GM12878 (cell line): ENCODE measurements at places on chromosomes 7 and 10. TPM values are rescaled to one million over a fixed set of nuclear protein-coding genes. Genes with fewer than 3 reads are reported as not detected.

The SPDYE11 gene
- polyA plus RNA-seq: 1.2 and 1.8 TPM in 2 replicates

The SLIT1 gene
- polyA plus RNA-seq: not detected in 2 replicates

The A1CF gene
- not detected in 2 replicates for polyA plus RNA-seq

The H2BK1 gene
- polyA plus RNA-seq: not detected in 2 replicates

The INHBA gene
- polyA plus RNA-seq: not detected in 2 replicates

The NOLC1 gene
- polyA plus RNA-seq: 193 and 197 TPM in 2 replicates

The ADRA2A gene
- polyA plus RNA-seq: not detected in 2 replicates

The GRM8 gene
- polyA plus RNA-seq: 0.46 TPM in 1 of 2 replicates, not detected in the other

The PHKG1 gene
- polyA plus RNA-seq: 0.15 and 1.3 TPM in 2 replicates

The HOGA1 gene
- 0.31 TPM in 1 of 2 replicates, not detected in the other for polyA plus RNA-seq

The FRAT1 gene
- 0.32 TPM in 1 of 2 replicates, not detected in the other for polyA plus RNA-seq

The WDR86 gene
- 0.17 and 0.19 TPM in 2 replicates for polyA plus RNA-seq

The TRPV5 gene
- not detected in 2 replicates for polyA plus RNA-seq

The SPDYE2 gene
- 2.7 and 4.4 TPM in 2 replicates for polyA plus RNA-seq

DNA sequence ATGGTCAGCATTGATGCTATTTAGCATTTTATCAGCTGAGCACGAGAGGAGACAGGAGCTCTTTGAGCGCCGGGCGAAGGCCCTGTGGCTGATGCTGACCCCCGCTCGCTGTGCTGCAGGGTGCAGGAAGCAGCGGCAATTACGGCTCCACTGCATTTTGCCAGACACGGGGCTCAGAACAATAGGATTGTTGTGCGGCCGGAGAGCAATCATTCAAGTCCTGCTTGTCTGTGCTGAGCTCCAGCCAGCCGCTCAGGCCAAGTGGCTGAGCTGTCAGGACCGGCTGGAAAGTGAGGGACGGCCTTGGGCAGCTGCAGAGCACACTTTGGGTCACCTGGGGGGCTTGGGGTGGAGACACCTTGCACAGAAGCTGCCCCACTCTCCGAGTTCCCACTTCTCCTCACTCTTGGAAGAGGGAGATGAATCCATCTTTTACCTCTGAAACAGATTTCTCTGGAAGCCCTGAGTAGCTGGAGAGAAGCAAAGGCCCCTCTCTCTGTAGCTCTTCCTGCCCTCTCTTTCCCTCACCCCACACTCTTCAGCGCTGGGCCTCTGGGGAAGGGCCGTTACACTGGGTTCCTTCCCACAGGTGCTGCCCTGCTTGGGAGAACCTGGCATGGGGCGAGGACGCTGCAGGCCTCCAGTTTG, 17.3 kb upstream of the ADARB2 start:
- no peak for DNase-seq

DNA sequence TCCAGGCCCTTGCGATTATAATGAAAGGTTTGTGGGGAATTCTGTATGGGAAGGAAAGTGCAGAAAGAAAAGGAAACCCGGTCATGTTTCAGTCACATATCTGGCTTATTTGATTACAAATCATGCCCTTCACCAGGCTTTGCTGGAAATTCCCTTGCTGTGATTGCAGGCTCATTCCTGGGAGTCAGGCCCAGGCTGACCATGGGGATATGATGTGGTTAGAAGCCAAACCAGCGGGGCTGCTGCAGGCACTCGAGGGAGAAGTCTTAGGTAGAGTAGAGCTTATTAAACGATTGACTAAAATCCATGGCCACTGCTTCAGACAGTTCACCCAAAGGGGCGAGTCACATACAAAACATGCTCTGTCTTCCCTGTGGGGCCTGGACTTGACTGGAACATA, 16.2 kb downstream of the PKD1L1 start:
- no peak for DNase-seq

DNA sequence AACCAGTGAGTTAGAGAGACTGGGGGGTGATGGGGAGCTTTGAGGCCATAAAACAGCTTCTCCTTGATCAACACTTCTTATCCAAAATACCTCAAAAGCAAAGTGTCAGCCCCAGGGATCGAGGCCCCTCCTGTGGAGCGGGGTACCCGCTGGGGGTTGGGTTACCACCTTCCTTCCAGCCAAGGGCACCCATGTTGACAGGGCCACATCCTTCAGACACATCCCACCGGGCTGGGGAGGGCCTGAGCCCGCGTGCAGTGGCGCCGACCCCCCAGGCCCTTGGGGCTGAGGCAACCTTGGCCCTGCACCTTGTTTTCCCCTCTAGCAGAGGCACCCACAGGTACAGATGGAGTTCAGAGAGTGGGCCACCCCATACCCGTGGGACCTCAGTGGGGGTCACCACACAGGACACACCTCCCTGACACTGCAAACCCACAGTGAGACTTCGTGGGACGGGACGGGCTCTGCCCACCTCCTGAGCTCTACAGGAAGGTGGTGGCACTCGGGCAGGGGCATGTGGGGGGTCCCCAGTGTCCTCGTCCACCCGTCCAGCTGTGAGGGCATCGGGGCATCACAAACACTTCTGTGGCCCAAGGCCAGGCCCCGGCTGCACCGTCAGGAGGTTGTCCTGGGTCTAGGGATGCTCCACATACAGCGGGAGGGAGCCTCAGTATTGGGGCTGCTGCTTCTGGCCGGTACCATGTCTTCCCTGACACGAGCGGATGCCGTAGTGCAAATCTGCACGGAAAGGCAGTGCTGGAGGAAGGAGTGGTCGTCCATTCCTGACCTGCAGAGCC, 10.7 kb downstream of the DPYSL4 start:
- DNase-seq: no peak

DNA sequence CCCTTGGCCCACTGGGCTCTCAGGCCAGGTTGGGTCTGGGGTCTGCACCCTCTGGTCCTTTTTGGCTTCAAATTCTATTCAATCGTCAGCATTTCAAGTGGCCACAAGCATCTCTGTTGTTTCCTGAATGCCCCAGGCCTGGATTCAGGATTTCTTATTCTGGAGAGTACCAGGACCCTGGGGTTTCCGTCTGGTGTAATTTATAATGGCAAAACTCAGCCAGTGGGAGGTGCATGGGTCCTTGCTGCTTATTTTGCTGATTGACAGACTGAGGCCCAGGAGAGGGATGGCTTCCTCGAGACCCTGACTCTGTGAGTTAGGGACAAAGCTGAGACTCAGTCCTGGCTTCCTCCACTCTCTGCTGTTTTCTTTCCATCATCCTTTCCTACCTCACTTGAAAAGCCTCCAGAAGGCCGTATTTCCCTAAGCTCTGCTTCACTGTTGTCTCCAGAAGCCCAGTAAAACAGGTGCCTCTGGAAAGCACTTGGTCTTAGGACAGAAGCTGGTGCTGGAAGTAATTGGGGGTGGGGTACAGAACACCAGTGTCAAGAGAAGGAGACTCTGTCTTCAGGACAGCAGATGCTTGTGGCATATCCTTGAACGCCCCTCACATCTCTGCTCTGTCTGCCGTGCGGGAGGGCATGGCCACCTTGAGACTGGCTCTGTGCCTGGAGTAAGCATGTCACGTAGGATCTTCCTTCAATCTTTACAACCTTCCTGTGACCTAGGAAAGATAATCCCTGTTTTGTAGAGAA, 39.4 kb upstream of the SH2D4B start:
- no peak for DNase-seq

DNA sequence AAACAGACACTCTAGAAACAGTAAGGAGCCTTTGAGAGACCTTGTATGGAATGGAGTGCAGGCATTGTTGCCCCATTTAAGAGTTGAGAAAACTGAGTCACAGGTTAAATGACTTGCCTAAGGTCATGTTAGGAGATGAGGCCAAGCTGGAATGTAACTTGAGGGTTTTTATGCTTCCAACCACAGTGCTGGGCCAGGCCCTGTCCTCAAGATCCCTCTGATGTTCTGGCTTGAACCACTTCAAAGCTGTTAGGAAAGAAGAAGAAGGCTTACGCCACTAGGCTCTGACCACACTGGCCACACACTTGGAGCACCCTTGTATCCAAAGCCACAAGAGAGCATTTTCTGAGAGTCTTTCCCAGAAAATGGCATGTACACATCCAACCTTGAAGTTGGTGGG, 42.7 kb downstream of the PLAU start:
- DNase-seq: no peak

- DNase-seq: no peak
Observed at GRCh38 chr7:50214126-50214670, 90.3 kb upstream of the IKZF1 start.

GRCh38 chr7:2104716-2105115, 128.0 kb downstream of the MAD1L1 start:
- no peak for DNase-seq

DNA sequence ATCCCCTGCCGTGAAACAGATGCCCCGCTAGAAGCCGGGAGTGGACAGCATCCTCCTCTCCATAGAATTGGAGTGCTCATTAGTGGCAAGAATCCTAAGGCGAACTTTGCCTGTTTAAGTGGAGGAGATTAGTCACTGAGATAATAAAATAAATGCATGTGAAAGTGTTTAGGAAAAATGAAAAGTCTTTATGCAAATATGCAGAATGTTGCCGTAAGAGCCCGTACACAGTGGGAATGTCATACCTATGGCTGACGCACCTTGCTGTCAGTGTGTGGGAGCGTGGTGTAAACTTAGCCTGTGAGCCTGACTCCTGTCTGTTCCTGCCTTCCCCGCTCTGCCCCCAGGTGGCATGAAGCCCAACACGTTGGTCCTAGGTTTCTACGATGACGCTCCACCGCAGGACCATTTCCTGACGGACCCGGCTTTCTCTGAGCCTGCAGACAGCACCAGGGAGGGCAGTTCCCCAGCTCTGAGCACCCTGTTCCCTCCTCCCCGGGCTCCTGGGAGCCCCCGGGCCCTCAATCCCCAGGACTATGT, 1.7 kb upstream of the TRIP6 start:
- no peak for DNase-seq

DNA sequence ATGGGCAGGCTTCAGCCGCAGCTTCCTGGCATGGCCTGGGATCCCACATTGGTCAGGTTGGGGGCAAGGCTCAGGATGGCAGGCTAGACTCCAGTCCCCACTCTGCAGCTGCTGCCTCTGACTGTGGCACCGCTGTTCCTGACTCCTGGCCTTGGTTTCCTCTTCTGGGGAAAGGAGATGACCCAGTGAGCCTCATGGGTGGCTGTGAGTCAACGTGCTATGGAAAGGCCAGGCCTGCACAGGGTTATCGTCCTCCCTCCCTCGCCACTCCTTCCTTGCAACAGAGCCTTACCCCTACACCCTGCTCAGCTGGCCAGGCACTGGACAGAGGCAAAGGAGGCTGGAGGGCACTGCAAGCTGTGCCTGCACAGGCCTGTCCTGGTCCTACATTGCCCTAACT, 36.1 kb upstream of the CHST15 start:
- DNase-seq: no peak

DNA sequence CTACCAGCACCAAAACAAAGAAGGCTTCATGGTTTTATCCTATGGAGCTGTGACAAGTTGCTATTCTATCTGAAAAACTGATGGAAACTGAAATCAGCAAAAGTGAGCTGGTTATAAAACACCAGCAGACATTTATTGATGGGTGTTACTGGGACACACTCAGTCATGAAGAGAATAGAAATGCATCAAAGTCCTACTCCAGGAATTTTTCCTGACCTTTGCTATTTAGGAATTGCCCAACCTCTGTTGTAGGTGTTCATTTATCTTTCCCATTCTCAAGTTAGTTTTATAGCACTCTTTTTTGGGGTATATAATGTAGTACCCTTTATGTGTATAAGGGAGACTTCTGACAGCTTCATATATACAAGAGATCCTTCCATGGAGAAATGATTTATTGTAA, 533.2 kb downstream of the REEP3 start:
- no peak for DNase-seq

DNA sequence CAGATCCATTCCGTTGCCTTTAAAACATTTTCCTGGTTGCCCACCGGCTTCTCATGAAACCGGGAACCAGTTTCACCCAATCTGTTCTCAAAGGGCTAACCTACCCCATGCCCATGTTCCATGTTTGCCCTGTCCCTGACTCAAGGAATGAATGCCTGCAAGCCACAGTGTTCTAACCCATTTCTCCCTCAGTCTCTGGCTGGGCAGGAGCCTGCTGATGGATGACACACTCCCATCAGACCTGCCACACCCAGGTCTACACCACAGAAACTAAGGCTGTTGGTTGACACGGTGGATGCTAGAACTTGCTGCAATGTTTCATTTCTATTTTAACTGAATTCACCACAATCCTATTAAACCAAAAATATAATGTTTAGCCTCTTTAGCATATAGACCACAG, 15.6 kb downstream of the CLRN3 start:
- no peak for DNase-seq

DNA sequence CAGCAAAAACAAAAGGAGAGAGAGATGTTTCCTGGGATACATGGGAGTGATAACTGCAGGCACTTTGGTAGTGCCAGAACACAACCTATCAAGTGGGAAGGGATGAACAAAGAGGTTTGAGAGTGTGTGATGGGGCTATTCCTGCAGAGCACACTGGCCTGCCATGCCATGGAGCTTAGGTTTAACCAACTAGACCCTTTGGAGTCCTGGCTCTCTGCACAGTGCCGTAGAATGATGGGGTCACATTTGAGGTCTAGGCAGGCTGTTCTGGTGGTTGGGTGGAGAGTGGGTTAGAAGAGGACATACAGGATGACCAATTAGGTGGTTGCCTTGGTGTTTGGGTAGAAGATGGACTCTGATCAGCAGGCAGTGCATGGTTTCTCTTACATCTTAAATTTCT, 101.9 kb upstream of the HABP2 start:
- DNase-seq: no peak

DNA sequence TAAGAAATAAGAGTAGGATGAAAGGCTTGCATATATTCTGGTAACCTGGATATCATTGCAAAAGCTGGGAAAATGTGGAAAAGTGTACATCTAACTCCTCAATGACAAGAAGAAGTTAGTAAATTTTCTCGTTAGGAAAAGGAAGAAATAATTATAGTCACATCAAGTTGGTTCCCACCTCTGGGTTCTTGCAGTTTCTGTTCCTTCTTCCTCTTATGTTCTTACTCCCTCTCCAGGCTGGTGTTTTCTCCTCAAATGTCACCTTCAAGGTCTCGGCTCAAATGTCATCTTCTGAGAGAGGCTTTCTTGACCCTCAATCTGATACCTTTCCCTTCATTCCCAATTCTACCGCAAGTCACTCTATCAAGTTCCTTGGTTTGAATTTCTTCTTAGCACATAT, 64.4 kb downstream of the ENTPD1 start:
- DNase-seq: no peak

GRCh38 chr7:144534196-144534595, 130.7 kb upstream of the NOBOX start:
- no peak for DNase-seq

DNA sequence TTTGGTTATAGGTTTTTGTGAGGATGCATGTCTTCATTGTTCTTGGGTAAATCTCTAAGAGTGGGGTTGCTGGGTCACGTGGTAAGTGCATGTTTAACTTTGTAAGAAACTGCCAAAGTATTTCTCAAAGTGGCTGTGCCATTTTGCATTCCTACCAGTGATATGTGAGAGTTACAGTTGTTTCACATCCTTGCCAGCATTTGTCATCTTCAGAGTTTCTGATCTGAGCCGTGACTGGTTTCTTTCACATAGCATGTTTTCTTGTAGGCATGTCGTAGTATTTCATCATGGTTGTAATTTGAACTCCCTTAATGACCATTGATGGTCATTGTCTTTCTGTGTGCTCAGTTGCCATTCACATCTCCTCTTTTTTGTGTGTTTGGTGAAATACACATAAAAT, 286.0 kb downstream of the RNLS start:
- no peak for DNase-seq
